Stimulated activated CD8-positive, alpha-beta memory T cell treated with anti-CD3 and anti-CD28 coated beads, Interleukin-7, amount 100 ng/mL, for 24 hours (primary cell): ENCODE measurements at places on chromosomes 6 and 20.

DNA sequence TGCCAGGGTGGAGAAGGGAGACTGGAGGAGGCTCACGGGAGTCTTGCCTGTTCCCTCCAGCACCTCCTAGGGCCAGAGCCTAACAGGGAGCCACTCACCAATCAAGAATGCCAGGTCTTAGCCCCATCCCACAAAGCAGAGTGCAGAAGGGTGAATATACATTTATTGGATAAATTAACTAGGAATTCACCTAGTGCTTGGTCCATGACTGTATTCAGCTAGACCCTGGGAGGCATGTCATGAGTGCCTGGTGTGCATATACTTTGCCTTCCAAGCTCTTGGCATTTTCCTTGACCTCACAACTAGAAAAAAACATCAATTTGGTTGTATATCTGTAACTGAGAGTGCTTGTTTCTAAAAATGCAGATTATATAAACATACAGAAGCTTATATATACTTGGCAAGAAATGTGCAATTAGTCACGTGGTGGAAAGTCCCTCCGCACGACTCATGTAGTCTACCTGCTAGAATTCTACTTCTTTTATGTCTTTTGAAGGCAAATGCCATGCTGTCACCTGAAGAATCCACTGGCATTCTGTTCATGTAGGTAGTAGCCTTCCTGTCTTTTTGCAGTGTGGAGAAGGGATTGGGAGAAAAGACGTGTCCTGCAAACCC is 991.0 kb downstream of the KIF16B start:
- DNase-seq, result no peak

DNA sequence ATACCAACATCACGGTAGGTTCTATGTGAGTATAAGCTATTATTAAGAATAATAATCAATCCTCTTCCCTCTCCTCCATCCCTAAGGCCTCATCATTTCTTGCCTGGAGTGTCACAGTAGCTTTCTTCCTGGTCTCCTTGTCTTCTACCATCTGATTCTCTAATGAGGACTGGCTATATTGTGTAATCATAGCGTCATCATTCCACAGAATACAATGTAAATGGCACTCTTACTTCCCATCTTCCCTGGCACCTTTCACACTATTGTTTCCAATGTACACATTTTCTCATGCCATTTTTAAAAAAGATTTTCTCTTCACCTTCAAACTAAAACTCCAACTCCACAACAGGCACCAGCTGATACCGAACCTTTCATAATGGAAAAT is 2.2 kb upstream of the BTN3A2 start:
- no peak for DNase-seq

DNA sequence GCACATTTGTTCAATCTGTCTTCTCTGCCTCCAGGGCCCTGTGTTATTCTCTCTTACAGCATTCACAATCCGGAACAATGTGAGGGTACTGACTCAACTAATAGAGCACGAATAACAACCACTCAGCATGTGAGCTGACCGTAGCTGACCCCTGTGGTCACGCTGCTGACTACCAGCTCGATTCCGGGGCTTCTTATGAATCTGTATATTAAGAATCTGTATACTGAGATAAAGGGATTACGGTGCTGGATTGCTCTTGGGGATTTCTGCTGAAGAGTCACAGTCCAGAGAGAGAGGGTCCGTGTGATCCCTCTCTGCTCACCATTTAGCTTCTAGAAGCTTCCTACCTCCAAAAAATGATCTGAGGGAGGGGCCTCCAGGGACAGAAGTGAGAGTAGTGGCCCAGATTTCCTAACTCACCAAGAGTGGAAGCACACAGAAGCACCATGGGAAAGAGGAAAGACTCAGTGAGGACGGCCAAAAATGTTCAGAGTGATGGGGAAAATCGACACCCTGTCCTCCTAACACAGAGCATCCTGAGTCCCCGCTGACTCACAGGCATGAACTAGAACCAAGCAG is 156.2 kb downstream of the THBS2 start:
- no peak for DNase-seq

DNA sequence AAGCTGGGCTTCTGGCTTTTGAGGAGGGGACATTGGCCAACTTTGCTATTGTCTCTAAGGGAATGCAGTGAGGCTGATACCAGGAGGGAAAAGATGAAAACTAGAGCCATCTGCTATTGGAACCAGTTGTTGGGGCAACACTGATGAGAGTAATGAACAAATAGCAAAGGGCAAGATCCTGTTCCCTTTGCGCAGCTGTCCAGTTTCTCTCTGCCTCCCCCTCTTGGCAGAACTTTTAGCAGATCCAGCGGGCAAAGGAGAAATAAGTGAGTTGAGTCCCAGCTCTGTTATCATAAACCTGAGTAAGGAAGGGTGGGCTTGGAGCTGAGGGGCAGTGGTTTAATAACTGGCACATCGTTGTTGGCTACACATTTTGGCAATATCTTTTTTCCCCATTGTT is 126.8 kb downstream of the AKAP7 start:
- DNase-seq, result no peak

GRCh38 chr6:80962382-80962781 is 790.1 kb downstream of the TENT5A start:
- no peak for DNase-seq

- DNase-seq, result no peak
Observed at GRCh38 chr20:17885544-17885943, 83.0 kb downstream of the SNX5 start.

GRCh38 chr20:36527331-36528125 is 13.8 kb upstream of the MYL9 start:
- DNase-seq, result no peak

DNA sequence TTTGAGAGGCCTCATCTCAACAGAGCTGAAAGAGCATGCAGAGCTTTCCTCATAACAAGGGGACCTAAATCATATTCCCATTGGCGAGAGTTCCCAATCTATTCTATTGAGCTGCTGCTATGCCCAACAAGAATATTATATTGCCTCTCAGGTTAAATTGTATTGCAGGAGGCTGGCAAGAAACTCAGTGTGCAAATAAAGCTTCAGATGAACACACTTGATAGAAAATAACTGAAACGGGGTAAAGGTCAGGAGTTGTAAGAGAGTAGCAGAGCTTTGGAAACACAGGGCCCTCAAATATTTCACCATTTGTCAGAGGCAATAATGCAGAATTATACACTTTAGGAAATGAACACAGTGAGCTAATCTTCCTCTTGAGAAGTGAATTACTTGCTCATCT is 364.3 kb upstream of the SPTLC3 start:
- no peak for DNase-seq

DNA sequence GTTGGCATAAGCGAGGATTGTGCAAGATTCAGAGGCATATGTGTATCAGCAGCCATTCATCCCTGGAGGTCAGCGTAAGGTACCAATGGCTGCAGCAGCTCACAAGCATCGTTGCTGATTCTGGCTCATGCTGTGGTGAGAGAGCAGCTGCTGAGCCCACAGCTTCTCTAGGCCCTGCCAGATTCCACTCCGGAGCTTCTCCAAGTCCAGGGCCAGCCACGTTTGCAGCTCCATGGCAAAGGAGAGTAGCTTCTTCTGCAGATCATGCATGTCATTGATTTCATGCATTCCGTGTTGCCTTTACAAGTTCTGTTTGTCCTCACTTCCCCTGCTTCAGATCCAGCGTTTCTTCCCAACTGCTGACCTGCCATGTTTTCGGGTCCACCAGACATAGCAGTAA is 474.8 kb upstream of the ID4 start:
- no peak for DNase-seq

GRCh38 chr6:169579407-169580111 is 122.3 kb downstream of the WDR27 start:
- no peak for DNase-seq

DNA sequence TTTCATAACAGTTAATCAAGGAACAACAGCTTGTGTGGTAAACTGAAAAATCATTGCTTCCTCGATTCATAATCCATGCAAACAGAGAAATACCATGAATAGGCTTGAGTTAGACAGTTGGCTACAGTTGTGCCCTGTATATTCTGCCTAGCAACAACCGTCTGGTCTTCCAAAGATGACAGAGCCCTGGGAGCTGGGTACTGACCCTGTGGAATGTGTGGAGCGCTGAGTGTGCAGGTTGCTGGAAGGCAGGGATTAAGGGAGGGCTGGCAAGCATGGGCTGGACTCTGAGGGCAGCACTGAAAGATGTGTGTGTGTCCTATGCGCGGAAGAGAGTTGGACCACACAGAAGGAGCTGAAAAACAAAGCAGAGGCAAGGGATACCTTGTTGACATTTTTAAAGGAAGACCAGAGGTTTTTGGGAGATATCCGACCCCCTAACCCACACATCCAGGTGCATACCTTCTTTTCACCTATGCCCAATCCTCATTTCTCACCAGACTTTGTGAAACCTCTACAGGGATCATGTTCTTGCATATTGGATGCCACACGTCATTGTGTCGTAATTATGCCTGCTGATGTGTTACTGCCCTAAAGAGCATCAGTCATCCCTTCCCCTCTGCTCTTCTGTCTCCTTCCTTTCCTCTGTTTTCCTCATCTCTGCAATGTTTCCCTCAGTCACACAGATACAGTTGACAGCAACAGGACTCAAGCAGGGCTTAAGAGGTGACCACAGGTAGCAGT is 58.2 kb upstream of the VGLL2 start:
- no peak for DNase-seq

DNA sequence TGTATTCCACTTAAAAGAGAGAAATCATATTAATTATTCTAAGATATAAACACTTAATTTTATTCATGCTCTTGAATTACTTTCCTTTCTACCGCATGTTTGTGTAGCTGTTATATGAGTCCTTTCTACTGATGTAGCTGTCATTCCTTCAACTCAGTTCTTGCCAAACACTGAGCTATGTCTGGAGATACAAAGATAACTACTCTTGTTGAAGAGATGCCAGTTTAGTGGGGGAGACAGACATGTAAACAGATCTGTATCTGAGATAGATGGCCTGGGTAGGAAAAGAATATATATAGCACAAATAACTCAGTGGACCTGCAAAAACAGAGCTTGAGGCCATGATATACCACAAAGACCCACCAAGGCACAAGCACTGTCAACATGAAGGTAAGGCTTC is 157.3 kb downstream of the BTBD9 start:
- no peak for DNase-seq

GRCh38 chr20:19495905-19496703 is 262.0 kb upstream of the RIN2 start:
- no peak for DNase-seq

- DNase-seq, result no peak
Observed at GRCh38 chr6:152458648-152459644, 178.2 kb downstream of the SYNE1 start.

GRCh38 chr6:143385636-143386035 is 64.9 kb downstream of the ADAT2 start:
- no peak for DNase-seq

GRCh38 chr6:69894578-69895347 is 28.4 kb downstream of the COL19A1 start:
- no peak for DNase-seq

DNA sequence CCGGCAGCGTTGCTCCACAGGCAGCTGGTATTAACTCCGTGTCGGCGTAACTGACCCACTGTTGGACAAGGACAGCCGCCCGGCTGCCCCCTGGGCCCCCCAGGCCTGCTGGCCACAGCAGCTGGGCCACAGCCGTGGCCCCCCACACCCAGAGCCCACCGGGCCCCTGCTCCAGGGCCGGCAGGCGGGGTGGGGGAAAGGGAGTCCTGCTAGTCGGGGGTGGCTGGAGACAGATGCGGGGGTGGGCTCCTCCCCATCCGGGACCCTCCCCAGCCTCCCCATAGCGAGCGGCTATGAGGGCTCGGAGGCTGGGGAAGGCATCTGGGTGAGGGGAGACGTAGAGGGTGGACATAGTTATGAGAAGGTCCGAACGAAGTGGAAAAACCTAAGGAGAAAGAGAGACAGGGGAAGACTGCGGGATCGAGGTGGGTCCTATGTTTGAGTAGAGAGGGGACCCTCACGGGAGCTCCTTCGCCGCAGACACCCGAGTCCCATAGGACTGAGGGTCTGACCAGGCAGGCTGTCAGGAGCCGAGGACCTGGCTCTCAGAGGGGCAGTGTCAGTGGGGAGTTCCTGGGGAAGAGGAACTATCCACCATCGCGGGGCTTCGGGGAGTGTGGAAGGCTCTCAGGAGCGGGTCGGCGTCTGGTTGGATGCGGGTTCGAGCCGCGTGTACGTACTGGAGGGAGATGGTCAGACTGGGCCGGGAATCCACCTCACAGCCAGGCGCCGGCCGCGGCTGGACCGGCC is 511 bp downstream of the VARS1 start:
- no peak for DNase-seq

GRCh38 chr6:3732345-3733141 is 19.0 kb downstream of the PXDC1 start:
- DNase-seq, result no peak

GRCh38 chr6:20444786-20445271 is 43.1 kb downstream of the E2F3 start:
- DNase-seq, result no peak

GRCh38 chr6:110390404-110390803 is 25.0 kb downstream of the DDO start:
- no peak for DNase-seq

- DNase-seq, result no peak
Observed at GRCh38 chr6:159007510-159007909, 7.5 kb upstream of the RSPH3 start.

- DNase-seq, result no peak
Observed at GRCh38 chr6:108677357-108677756, 116.6 kb downstream of the FOXO3 start.

DNA sequence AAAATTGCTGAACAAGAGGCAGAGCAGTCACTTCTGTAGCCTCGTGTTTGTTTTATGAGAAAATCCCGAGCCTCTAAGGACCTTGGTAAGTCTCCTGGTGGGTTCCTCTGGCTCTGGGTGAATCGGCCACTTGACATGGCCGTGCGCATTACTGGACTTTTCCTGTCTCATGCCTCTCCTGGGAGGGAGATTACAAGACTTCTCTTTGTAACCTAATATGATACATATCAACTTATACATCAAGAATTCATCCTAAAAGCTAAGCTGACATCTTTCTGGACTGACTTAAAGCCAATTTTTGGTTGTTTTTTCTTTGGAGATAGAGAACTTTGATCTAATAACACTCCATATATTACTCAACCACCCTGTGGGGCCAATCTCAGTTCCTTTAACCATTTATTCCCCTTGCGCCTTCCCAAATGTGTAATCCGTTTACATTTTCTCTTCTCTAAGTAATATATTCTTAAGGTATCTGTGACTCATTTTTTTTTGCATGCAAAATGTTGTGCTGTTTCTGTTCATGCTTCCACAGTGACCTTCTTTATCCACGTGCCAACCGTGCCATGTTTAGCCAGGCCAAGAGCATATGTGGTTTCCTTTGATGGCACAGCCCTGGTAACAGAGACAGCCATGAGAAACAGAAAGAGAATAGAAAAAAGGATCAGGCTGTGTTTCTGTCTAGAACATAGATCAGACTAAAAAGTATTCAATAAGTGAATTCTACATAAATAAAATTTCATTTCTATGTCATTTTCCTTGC is 47.5 kb upstream of the JAG1 start:
- DNase-seq, result no peak

- DNase-seq, result peak; percentile 61
Observed at GRCh38 chr20:49595811-49596561, 28.0 kb upstream of the PTGIS start.

- no peak for DNase-seq
Observed at GRCh38 chr6:106619223-106619622, 10.1 kb downstream of the RTN4IP1 start.

- no peak for DNase-seq
Observed at GRCh38 chr6:107082045-107082444, 33.3 kb downstream of the BEND3 start.

GRCh38 chr6:111747396-111747795 is 125.9 kb downstream of the FYN start:
- DNase-seq, result no peak
